Esophagus (tissue), 2 donors: ENCODE measurements at places on chromosomes 6 and 20. TPM values are rescaled to one million over a fixed set of nuclear protein-coding genes. Genes with fewer than 3 reads are reported as not detected.

SCGN gene
- polyA plus RNA-seq = 0.08 TPM

SLC17A3 gene
- polyA plus RNA-seq = not detected

PSORS1C1 gene
- polyA plus RNA-seq = 4.3 TPM

NKX2-4 gene
- not detected for polyA plus RNA-seq

IPCEF1 gene
- polyA plus RNA-seq = 0.65 TPM

CST4 gene
- polyA plus RNA-seq = not detected

C6orf163 gene
- 0.16 TPM for polyA plus RNA-seq

PAK5 gene
- polyA plus RNA-seq = 0.39 TPM

SLC18B1 gene
- polyA plus RNA-seq = 10.6 TPM

TNF gene
- polyA plus RNA-seq = 2.4 TPM

HSPA1L gene
- 0.39 TPM for polyA plus RNA-seq

ZKSCAN4 gene
- 1.8 TPM for polyA plus RNA-seq

PTCRA gene
- polyA plus RNA-seq = not detected

ZSCAN12 gene
- 0.79 TPM for polyA plus RNA-seq

KCNK15 gene
- polyA plus RNA-seq = 0.12 TPM

DDX43 gene
- polyA plus RNA-seq = 0.60 TPM

CNR1 gene
- 0.77 TPM for polyA plus RNA-seq

PRSS35 gene
- not detected for polyA plus RNA-seq

MYO6 gene
- 53.1 TPM for polyA plus RNA-seq

CBFA2T2 gene
- polyA plus RNA-seq = 4.7 TPM

KIAA0408 gene
- 2.1 TPM for polyA plus RNA-seq

VWA7 gene
- 1.3 TPM for polyA plus RNA-seq

PGC gene
- 13.4 TPM for polyA plus RNA-seq

GABBR1 gene
- 13.0 TPM for polyA plus RNA-seq

MAS1 gene
- not detected for polyA plus RNA-seq

DLL1 gene
- polyA plus RNA-seq = 12.5 TPM

TSBP1 gene
- polyA plus RNA-seq = not detected

ANGPT4 gene
- polyA plus RNA-seq = 0.08 TPM

CRISP3 gene
- polyA plus RNA-seq = 144 TPM

THBD gene
- 9.5 TPM for polyA plus RNA-seq

PTPRT gene
- polyA plus RNA-seq = under 0.01 TPM

PLA2G7 gene
- polyA plus RNA-seq = 0.12 TPM

LRRC1 gene
- polyA plus RNA-seq = 15.2 TPM

CTAGE9 gene
- not detected for polyA plus RNA-seq

LAMA2 gene
- 2.7 TPM for polyA plus RNA-seq

ATP6V1G2 gene
- 0.32 TPM for polyA plus RNA-seq

OXT gene
- polyA plus RNA-seq = 0.13 TPM

JPH2 gene
- polyA plus RNA-seq = 4.9 TPM

CALHM4 gene
- not detected for polyA plus RNA-seq

SRMS gene
- polyA plus RNA-seq = 0.04 TPM

KIAA1755 gene
- 1.4 TPM for polyA plus RNA-seq

SLC22A1 gene
- 0.13 TPM for polyA plus RNA-seq

PRICKLE4 gene
- 7.3 TPM for polyA plus RNA-seq

SLC29A1 gene
- polyA plus RNA-seq = 18.5 TPM

C20orf202 gene
- 0.33 TPM for polyA plus RNA-seq

TRIM26 gene
- 33.3 TPM for polyA plus RNA-seq

BNIP5 gene
- not detected for polyA plus RNA-seq

HLA-DOB gene
- polyA plus RNA-seq = 1.9 TPM

GRM1 gene
- not detected for polyA plus RNA-seq

GSTA2 gene
- polyA plus RNA-seq = not detected

EYA2 gene
- polyA plus RNA-seq = 21.5 TPM

IMPG1 gene
- polyA plus RNA-seq = 0.02 TPM

HLA-DRA gene
- 25.7 TPM for polyA plus RNA-seq

AGER gene
- polyA plus RNA-seq = 3.5 TPM
